Stimulated activated CD8-positive, alpha-beta memory T cell treated with anti-CD3 and anti-CD28 coated beads, Interleukin-7, amount 100 ng/mL, for 4 hours (primary cell): ENCODE measurements at places on chromosomes 11 and 22.

DNA sequence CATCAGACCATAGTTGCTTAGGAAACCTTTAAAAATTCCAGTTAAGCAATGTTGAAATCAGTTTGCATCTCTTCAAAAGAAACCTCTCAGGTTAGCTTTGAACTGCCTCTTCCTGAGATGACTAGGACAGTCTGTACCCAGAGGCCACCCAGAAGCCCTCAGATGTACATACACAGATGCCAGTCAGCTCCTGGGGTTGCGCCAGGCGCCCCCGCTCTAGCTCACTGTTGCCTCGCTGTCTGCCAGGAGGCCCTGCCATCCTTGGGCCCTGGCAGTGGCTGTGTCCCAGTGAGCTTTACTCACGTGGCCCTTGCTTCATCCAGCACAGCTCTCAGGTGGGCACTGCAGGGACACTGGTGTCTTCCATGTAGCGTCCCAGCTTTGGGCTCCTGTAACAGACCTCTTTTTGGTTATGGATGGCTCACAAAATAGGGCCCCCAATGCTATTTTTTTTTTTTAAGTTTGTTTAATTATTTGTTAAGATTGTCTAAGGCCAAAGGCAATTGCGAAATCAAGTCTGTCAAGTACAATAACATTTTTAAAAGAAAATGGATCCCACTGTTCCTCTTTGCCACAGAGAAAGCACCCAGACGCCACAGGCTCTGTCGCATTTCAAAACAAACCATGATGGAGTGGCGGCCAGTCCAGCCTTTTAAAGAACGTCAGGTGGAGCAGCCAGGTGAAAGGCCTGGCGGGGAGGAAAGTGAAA lies 73.4 kb downstream of the NCAPD3 start:
- no peak for DNase-seq

- DNase-seq = no peak
Observed at GRCh38 chr11:79488286-79488685, 47.5 kb upstream of the TENM4 start.

GRCh38 chr11:19602406-19602805 lies 110.2 kb upstream of the NAV2 start:
- DNase-seq = no peak

DNA sequence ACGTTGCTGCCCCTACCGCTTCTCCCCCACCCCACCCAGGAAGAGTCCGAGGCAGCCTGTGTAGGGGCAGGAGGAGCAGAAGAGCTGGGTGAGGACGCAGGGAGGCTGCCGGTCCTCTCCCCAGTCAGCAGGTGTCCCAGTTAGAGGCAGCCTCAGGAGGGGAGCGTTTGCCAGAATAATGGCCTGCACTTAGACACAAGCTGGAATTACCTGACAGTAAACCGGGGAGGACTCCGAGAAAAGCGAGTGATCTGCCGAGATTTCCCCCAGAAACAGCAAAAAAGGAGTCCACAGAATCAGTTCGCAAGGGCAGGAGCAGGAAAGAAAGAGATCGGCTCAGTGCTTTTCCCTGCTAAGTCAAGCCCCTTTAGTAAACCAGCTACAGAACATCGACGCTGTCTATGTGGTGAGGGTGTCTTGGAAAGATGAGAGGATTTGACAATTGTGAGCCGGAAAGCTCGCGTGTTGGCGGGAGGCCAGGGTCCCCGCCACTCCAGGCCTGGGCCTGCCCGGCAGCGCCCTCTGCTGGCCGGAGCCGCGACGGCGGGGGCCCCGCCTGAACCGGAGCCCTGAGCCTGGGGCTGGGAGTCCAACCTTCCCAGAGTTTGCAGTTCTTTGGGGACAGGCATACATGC lies 17.7 kb upstream of the THRSP start:
- DNase-seq = peak; percentile 63
